ENCODE measurements at places on chromosomes 4 and X. TPM values are rescaled to one million over a fixed set of nuclear protein-coding genes. Genes with fewer than 3 reads are reported as not detected.

The PABPC4L gene
- polyA plus RNA-seq: 10.0 TPM

The HSFX2 gene
- polyA plus RNA-seq: 1.1 TPM

DNA sequence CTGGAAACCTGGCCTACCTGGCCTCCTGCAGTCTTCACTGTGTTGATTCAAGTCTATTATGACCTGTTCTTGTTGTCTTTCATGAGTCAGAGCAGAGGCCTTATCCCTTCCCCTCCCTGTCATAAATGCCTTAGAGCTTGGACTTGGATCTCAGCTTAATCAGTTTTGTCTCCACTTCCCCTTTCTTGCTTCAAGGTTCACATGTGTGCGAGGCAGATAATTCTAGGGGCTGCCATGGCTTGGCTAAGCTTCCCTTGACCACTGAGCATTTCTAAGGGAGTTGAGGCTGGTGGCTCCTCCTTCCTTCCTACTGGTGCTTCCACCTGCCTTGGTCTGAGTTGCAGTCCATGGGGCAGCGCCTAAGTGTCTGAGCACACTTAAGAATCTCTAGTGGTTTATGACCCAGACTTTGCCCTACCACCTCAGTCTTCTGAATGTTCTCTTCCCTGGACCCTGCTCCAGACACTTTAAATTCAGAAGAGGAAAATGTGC is 1.7 kb upstream of the HEPH start:
- no peak for DNase-seq

The ZNF185 gene
- polyA plus RNA-seq: 52.4 TPM

DNA sequence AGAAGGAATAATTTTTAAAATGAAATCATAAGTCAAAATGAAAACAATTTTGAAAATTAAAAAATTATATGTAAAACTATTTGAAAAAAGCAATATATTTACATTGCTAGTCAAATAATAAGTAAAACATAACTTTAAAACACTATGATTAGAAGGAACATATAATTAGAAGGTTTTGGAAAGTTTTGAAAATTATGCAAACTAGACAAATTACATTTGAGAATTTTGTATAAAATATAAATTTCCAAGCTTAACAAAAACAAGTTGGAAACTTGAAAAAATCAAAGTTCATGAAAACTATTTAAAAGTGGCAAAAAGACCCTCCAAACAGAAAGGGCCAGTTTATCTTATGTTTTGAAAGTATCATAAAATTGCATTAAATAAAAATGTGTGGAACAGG is 67.6 kb upstream of the TLL1 start:
- DNase-seq: no peak

DNA sequence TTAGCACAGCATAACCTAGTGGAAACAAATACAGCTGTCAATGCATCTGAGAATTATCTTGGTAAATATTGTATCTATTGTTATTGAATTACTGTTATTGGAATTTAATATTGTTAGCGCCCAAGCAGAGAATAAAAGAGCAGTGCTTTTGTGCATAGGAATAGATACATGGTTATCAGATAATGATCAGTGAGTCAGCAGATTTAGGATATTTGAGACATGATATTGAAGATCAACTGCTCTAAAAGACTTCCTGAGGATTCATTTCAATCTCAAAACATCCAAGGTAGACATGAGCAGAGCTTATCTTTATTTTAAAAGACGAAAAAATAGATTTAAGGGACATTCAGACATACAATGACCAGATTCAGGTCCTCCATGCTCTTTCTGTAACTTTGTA is 10.6 kb upstream of the H2AZ1 start:
- DNase-seq: no peak

The CTSO gene
- polyA plus RNA-seq: 44.0 TPM

The HPGDS gene
- polyA plus RNA-seq: 4.0 TPM

- no peak for DNase-seq
Observed at GRCh38 chr4:126986828-126987227, 645.9 kb upstream of the INTU start.

GRCh38 chrX:68652326-68653170 is 5.1 kb downstream of the STARD8 start:
- DNase-seq: no peak

- DNase-seq: no peak
Observed at GRCh38 chr4:68606240-68606639, 30.1 kb upstream of the UGT2B17 start.

The NLGN3 gene
- 3.9 TPM for polyA plus RNA-seq

- peak; percentile 3 for DNase-seq
Observed at GRCh38 chr4:172654457-172654856, 514.2 kb upstream of the GALNT7 start.

- DNase-seq: no peak
Observed at GRCh38 chr4:12966726-12967125, 517.4 kb downstream of the RAB28 start.

- no peak for DNase-seq
Observed at GRCh38 chr4:174532445-174532844, 10.2 kb upstream of the HPGD start.

DNA sequence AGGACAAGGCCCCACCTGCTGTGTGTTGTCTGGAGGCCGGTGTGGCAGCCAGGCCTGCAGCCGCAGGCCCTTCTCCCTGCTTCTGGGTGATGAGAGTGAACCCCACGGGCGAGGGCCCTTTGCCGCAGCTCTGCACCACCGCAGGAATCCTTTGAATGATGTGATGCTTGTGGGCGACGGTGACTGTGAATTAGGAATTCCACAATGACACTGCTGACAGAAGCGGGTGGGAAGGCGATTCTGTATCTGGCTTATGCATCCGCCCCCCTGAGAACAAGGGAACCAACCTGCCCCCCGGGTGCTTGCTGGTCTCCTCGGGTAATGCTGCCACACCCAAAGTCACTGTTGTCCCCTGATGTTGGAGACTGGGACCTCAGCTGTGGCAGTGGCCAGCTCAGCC is 19.5 kb upstream of the MAN2B2 start:
- no peak for DNase-seq

The PNMA5 gene
- polyA plus RNA-seq: 0.16 TPM

DNA sequence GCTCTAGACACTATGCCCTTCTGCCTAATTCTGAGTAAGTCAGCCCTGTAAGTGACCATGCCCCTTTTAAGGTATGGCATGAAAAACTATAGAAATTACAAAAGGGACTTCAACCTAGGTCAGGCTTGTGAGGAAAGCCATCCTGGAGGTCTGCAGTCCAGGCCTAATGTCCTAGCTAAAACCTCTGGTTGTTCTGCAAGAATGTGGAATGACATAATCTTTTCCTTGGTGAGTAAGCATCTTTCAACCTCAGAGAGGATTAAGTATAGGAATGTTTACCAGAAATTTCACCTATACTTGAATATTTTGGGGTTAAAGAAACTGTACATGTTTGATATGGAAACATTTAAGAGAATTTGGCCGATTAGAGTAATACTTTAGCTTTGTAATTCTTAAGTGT is 23.8 kb upstream of the HPSE start:
- DNase-seq: no peak

DNA sequence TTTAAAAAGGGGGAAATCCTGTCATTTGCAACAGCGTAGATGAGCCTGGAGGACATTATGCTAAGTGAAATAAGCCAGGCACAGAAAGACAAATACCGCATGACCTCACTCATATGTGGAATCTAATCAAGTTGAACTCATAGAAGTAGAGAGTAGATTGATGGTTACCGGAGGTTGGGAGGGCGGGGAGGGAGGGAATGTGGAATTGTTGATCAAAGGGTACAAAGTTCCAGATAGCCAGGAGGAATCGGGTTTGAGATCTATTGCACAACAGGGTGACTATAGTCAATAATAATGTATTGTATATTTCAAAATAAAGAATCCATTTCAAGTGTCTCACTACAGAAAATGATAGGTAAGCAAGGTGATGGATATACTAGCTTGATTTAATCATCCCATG is 393.2 kb downstream of the BCOR start:
- no peak for DNase-seq

DNA sequence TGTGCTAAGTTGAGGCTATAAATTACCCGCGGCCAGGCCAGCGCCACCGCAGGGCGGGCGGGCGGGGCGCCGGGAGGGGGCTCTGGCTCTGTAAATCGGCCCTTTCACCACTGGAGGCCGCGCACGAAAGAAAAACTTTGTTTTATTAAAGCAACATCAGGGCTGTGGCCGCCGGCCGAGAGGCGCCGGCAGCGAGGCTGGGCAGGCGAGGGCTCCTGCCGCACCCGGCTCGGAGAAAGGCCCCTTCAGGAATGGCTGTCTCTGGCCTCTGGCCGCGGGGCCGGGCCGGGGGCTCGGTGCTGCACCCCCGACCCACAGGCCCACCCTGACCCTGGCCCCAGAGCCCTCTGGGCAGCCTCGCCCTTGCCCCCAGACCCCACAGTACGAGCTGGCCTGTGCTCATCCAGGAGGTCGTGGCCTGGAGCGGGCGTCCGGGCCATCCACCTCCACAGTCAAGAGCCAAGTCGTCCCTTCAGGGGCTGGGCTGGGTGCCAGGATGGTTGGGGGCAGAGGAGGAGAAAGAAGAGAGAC is 29.5 kb upstream of the FGFR3 start:
- DNase-seq: peak; percentile 62

The NRK gene
- polyA plus RNA-seq: 13.8 TPM

Measured in renal cortex interstitium (tissue), 15 donors.